ENCODE measurements at places on chromosomes 5 and 9.

DNA sequence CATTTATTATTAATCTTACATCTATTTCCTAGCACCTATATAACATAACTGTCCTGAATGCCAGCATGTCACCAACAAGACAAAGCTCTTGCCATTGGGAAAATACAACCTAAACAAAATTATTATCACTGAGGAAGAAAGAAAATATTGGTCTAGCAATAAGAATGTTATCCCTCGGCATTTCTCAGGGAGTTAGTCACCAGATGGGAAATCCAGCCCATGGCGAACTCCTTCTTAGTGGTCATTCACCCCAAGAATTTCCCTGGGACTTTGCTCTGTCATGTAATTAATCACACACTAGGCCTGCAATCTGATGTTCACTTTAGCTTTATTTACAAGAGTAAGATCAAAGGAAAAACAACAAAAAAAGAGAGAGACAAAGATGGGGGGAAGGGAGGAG lies 56.1 kb upstream of the TAS2R1 start:
- DNase-seq = no peak

- DNase-seq = no peak
Measured at GRCh38 chr9:76162751-76163500, 231.3 kb downstream of the RFK start.

DNA sequence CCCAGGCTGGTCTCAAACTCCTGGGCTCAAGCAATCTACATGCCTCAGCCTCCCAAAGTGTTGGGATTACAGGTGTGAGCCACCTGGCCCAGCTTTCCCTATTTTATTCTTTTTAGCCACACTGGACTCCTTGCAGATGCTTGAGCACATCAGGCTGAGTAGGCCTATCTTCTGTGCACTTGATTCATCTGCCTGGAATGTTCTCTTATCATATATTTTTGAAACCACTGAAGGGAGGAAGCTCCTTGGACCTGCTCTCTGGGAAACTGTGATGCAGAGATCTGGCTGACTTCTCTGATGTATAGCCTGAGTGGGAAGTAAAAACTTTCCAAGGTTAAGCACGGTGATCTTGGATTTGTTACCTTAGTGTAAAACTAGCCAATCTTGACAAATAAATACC lies 6.5 kb upstream of the MAT2B start:
- DNase-seq = no peak

- DNase-seq = peak; percentile 52
Measured at GRCh38 chr9:113955076-113955752, 79.1 kb downstream of the ZNF618 start.

GRCh38 chr5:123371575-123372179 lies 51.5 kb downstream of the CEP120 start:
- no peak for DNase-seq

DNA sequence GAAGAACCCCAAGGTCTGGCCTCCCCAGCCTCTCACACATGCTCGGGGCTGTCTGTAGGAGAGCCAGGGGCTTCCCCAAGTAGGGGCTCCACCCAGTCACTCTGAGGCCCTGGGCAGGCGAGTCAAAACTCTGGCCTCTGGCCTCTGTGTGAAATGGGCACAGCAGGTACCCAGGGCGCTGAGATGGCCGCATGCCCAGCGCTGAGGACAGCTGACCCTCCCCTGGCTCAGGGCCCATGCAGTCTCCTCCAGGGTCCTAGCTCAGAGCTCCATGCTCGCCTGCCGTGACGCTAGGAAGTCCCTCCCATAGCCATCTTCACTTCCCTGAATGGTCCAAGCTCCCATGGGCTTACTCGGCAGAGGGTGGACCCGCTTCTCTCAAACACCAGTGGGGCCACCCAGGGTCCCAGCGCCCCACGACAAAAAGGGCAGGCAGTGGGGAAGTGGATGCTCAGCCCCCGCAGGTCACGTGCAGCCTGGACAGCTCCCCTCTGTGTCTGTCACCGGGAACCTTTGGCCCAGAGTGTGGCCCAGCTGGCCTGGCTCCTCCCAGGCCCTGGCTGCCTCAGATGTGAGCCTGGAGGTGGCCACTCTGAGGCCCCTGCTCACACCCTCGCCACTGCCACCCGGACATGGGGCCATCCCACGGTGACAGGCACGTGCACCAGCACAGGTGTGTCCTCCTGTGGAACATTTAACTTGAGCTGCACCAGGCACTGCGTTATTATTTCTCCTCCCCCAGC lies 12.2 kb upstream of the VAV2 start:
- DNase-seq = no peak

GRCh38 chr5:91928754-91929521 lies 545.8 kb upstream of the ARRDC3 start:
- DNase-seq = no peak

GRCh38 chr9:34163434-34163833 lies 15.4 kb upstream of the UBAP1 start:
- DNase-seq = no peak

DNA sequence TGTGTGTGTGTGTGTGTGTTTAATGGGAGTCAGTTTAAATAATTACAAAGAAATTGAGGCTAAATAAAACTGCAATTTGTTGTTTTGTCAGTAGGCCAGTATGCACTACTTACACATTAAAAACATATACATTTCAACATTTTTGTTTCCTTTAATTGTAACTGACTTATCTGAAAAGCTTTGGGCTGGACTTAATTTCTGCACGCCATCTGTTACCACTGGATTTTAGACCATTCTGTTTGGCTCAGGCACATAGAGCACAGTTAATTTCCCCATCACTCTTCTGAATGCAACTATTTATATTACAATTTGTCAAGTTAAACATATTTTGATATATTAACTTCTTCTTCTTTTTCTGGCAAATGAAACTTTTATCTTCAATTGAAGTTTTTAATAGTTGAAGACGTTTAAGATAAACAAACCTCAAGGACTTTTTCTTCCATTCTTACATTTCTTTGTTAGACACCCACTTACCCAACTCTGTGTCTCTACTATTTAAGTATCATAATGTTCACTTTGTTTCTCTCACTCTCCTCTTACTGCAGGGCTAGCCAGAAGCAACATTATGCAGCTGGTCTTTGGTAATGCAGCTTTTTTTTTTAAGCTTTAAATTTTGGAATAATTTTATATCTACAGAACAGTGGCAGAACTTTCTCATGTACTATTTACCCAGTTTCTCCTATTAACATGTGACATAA lies 253.4 kb upstream of the ANKH start:
- no peak for DNase-seq

- DNase-seq = no peak
Measured at GRCh38 chr9:87734106-87734505, 8.2 kb downstream of the CTSL start.

- DNase-seq = no peak
Measured at GRCh38 chr5:159877016-159877415, 39.3 kb upstream of the ADRA1B start.

DNA sequence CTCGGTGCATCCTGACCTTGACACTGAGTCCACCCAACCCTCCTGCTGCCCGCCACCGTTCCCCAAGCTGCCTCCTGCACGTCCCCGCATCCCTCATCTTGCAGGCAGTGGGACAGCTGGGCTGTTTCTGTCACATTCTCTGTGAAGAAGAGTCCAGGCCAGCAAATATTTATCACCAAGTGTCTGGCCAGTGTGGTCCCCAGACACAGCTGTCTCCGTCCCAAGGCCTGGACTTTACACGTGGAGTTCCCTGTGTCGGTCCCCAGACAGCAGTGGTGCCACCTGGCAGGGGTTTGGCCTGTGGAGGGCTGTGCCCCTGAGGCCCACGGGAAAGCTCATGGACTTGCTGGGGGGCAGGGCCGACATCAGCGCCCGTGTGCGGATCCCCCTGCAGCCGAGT lies 9.2 kb upstream of the SLC12A7 start:
- no peak for DNase-seq

DNA sequence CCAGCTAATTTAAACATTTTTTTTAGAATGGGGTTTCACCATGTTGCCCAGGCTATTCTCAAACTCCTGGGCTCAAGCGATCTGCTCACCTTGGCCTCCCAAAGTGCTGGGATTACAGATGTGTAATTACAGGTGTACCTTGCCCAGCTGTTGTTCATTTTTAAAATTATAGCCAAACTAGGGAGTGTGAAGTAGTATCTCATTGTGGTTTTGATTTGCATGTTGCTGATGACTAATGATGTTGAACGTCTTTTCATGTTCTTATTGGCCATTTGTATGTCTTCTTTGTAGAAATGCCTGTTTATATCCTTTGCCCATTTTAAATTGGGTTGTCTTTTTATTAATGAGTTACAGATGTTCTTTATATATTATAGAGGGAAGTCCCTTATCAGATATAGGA lies 31.5 kb downstream of the EHMT1 start:
- DNase-seq = no peak

GRCh38 chr5:53423724-53424123 lies 56.7 kb upstream of the FST start:
- no peak for DNase-seq

- no peak for DNase-seq
Measured at GRCh38 chr9:109383356-109383755, 62.5 kb upstream of the EPB41L4B start.

GRCh38 chr5:180209137-180209581 lies at the start of gene RASGEF1C:
TSS of gene RASGEF1C (minus strand) at chr5:180209211. CDS start at chr5:180138052, 71,159 bp downstream.
- no peak for DNase-seq

DNA sequence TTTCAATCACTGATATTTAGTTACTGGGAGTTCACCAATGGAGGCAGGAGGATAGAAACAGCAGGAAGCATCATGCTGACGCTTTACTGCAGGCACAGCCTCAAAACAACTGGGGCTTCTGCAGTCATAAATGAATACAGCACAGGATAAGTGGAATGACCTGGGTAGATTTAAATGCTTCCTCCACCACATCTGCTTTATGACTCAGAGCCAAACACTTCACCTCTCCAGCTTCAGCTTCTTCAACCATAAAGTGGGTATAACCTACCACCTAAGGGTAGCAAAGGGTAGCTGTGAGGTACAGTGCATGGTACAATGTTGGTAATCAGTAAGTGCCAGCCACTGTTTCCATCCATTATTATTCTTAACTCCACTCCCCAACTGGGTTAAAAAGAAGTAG lies 28.4 kb downstream of the RASEF start:
- DNase-seq = no peak

- DNase-seq = no peak
Measured at GRCh38 chr5:80676706-80677105, 21.9 kb upstream of the DHFR start.

GRCh38 chr9:15491950-15492349 lies 18.8 kb downstream of the PSIP1 start:
- no peak for DNase-seq

DNA sequence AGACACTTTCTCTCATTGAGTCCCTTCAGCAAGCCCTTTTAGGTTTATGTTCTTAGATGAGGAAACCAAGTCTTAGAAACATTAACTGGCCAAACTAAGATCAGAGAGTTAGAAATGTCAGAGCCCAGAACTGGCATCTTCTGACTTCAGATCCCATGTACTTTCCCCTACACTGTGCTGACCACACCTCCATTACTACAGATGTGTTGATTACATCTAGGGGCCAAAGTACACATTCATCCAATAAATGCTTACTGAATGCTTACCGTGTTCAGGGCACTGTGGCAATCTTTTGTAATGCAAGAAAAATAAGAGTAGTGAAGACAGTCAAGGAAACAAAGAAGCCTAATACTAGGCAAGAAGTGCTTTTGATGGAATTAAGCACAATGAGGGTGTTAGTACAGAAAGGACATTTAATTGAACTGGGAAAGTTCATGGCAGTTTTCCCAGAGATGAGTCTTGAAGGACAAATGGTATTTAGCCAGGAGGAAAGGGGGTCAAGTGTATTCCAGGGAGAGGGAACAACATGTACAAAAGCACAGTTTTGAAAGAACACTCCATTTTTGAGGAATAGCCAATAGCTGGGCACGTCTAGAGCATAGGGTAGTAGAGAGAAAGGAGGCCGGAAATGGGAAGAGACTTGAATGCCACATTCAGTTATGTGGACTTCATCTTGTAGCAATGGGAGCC lies 89.7 kb upstream of the CDKN2B start:
- no peak for DNase-seq

DNA sequence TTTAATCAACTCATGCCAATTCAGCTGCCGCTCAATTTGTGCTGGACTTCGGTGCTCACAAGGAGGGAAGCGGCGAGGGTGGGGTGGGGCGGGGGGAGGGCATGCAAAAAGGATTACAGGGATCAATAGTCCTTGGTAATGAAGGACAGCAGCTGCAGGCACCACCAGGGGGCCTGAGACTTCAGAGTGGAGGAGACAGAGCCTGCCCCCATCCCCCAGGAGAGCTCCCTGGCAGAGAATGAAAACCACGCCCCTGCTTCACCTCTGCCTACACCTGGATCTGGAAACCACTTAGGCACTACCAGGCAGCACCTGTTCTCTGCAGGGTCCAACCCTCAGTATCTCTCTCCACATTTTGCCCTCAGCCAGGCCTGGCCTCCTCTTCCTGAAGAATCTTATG lies 155.6 kb downstream of the TRIM32 start:
- DNase-seq = no peak

DNA sequence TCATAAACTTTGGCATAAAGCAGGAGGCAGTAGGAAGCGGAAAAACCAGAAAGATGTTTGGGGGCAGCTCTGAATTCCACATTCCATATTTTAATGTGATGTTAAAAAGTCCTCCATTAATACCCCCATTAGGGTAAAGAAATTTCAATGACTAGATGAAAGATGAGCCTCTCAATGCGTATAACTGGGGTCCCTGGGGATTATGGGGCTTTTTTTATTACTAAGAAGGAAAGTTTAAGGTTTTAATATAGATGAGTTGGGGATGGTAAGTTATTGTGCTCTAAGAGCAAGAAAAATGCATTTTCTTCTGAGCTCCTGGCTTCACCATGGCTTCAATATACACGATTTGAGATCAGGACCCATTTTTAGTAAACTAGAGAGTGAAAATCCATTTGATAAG lies 321.9 kb downstream of the CDK5RAP2 start:
- no peak for DNase-seq

- DNase-seq = no peak
Measured at GRCh38 chr9:23538461-23539003, 287.5 kb downstream of the ELAVL2 start.

DNA sequence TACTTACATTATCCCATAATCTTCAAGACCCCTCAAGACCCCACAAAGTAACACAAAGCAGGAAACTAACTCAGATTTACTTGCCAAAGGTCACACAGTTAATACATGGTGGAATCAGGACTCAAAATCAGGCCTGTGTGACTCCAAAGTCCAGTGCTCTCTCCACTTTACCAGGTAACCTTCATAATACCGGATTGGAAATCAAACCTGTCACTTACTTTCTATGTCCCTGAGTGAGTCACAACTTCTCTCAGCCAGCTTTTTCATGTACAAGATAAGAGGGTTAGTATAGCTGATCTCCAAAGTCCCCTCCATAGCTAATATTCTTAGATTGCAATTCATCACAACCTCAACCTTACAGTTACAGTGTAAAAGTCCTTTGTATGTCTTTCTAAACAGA lies 17.1 kb downstream of the STRBP start:
- DNase-seq = no peak

DNA sequence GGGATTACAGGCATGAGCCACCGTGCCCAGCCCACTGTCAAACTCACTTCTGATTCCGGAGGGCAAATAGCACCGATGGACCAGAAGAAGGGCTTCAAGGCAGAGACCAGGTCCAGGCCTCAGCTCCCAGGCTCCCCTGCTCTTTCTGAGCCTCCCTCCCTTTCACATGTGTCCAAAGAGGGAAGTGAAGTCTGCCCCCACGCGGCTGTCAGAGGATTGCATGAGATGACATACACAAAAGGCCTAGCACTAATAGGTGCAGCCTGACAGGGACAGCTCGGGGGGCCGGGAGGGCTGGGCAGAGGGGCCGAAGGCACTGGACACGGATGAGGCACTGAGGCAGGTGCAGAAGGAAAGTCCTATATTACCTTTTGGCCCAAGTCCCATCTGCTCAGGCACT lies 16.1 kb downstream of the FBP1 start:
- DNase-seq = no peak
